ENCODE measurements at places on chromosomes 12 and 14. TPM values are rescaled to one million over a fixed set of nuclear protein-coding genes. Genes with fewer than 3 reads are reported as not detected.

The DEPDC4 gene
- total RNA-seq, result 2.5 TPM

DNA sequence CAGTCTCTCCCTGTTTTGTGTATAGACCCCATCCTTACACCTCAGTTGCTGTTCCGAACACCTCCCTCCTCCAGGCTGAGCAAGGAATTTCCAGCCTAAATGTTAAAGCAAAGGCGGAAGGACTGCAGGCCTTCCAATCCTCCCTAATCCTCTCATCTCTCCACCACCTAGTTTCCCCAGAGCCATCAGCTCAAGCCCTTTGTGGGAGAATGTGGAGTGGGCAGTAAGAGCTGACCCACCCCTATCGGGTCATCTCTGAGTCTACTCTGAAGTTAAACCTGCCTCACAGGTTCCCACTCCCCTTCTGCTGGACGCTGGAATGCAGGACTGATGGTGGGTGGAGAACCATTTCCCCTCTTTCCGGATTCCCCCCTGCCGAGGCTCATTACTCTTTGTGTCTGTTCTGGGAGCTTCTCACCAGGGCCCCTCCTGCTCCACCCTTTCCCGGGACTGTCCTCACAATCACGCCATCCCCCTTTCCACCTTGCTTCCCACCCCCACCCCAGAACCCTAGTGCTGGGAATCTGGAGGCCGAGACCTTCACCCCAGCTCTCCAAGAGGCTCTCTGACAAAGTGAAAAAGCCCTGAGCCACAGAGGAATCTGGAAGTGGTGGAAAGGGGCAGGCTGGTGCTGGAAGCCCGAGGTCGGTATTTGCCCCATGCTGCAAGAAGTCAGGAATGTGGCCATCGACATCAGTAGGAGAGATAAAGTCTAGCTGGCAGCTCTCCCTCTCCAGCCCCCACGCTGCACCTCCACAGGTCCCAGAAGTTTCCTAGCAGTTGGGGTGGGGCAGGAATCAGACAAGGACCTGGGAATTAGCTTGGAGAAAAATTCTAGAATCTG, 3.3 kb upstream of the KRT18 start:
- peaks cover 7% of the 10 kb centered on the region for H3K36me3 ChIP-seq
- peak overlapping the region; percentile 99 for H3K27ac ChIP-seq
- peaks cover 39% of the 10 kb centered on the region for H3K4me1 ChIP-seq
- peak overlapping the region; percentile 86 for H3K4me3 ChIP-seq
- DNase-seq, result peak; percentile 90

GRCh38 chr14:84770030-84770429, 759.9 kb upstream of the FLRT2 start:
- H3K27ac ChIP-seq, result no peak overlapping the region
- no peak overlapping the region for H3K4me3 ChIP-seq
- no peaks in the 10 kb centered on the region for H3K4me1 ChIP-seq
- no peak for DNase-seq
- H3K27me3 ChIP-seq, result no peaks in the 10 kb centered on the region

GRCh38 chr14:100862277-100862676, 36.4 kb downstream of the MEG3 start:
- H3K4me1 ChIP-seq, result no peaks in the 10 kb centered on the region
- no peaks in the 10 kb centered on the region for H3K27me3 ChIP-seq
- no peak overlapping the region for H3K27ac ChIP-seq
- no peak overlapping the region for H3K4me3 ChIP-seq
- no peak for DNase-seq
- no peaks in the 10 kb centered on the region for H3K36me3 ChIP-seq

DNA sequence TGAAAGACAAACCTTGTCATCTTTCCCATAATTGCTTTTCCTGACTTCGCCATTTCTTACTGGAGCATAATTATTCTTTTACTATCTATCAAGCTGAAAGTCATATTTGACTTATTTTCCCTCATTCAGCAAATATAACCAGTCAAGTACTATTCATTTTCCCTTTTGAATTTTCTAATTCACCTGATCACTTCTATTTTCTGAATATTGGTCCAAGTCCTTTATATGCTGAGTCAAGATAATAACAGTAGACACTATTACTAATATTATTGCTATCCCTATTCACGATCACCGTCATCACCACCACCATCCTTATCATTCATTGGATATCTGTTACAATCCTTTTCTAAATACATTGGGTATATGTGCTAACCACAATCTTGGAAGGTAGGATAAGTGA, 728.0 kb downstream of the NOVA1 start:
- no peaks in the 10 kb centered on the region for H3K36me3 ChIP-seq
- H3K27me3 ChIP-seq, result no peaks in the 10 kb centered on the region
- H3K4me3 ChIP-seq, result no peak overlapping the region

DNA sequence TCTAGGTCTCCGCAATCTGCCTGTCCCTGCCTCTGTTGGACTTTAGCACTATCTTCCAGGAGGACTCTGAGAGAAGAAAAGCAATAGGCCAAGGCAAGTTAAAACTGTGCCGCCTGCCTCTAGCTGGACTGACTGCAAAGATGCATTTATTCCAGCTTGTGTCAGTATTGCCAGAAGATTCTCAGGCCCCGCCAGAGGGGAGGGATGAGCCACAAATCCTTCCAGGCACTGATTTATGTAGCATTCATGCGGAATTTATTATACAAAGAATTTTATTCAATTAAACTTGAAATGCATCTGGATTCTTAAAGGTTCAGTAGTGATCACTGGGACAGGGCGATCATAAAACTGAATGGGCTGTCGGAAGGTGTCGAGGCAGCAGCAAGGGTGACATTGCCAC, 19.8 kb downstream of the MMAB start:
- H3K36me3 ChIP-seq, result no peaks in the 10 kb centered on the region
- no peak overlapping the region for H3K4me3 ChIP-seq
- H3K27ac ChIP-seq, result no peak overlapping the region

GRCh38 chr12:122982963-122983788, 2.7 kb downstream of the ARL6IP4 start:
- H3K27ac ChIP-seq, result no peak overlapping the region
- H3K36me3 ChIP-seq, result no peaks in the 10 kb centered on the region
- no peak overlapping the region for H3K4me3 ChIP-seq
- H3K4me1 ChIP-seq, result peaks cover 17% of the 10 kb centered on the region
- no peak for DNase-seq

DNA sequence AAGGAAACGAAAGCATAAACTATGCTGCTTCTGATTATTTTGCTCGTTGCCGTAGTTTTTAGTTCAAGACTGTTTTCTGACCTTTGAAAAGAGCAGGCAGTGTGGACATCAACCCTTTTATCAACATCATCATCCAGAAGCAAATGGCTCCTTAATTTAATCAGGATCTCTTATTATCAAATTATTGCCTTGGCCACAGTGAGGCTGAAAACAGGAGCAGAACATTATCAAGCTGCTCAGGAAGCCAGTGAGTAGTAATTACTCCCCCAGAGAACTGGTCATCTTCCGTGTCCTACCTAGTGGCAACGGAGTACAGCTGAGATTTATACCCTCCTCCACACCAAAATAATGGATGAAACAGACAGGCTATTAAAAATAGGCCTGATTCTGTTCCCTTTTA, 2.2 kb upstream of the DIABLO start:
- peaks cover 17% of the 10 kb centered on the region for H3K4me1 ChIP-seq
- no peak for DNase-seq
- H3K4me3 ChIP-seq, result no peak overlapping the region
- H3K27ac ChIP-seq, result no peak overlapping the region
- H3K36me3 ChIP-seq, result peaks cover 8% of the 10 kb centered on the region

The ANKRD33 gene
- 1.7 TPM for total RNA-seq

DNA sequence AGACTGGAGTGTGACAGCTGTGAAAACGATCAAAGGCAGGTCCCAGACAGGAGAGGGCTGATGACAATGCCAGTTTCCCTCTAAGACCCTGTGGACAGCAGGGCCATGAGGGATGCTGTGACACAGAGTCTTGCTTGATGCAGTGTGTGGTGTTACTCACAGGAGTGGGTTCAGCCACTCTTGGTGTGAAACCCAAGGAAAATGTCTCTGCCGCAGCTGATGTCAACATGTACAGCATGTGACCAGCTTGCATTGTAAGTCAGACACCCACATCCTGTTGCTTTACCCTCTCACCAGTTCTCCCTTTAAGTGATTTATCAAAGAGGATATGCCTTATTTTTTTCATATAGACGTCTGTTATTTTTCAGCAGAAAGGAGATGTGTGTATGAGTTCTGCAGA, 268.6 kb downstream of the BTG1 start:
- no peak overlapping the region for H3K27ac ChIP-seq
- no peak for DNase-seq
- no peaks in the 10 kb centered on the region for H3K27me3 ChIP-seq
- H3K4me3 ChIP-seq, result no peak overlapping the region

GRCh38 chr14:76927971-76928700, 100.4 kb downstream of the IRF2BPL start:
- no peak for DNase-seq
- H3K27me3 ChIP-seq, result no peaks in the 10 kb centered on the region
- H3K27ac ChIP-seq, result no peak overlapping the region
- no peak overlapping the region for H3K4me3 ChIP-seq
- H3K4me1 ChIP-seq, result peaks cover 76% of the 10 kb centered on the region
- no peaks in the 10 kb centered on the region for H3K36me3 ChIP-seq

The TMEM63C gene
- 6.4 TPM for total RNA-seq

The CLEC4E gene
- total RNA-seq, result not detected

DNA sequence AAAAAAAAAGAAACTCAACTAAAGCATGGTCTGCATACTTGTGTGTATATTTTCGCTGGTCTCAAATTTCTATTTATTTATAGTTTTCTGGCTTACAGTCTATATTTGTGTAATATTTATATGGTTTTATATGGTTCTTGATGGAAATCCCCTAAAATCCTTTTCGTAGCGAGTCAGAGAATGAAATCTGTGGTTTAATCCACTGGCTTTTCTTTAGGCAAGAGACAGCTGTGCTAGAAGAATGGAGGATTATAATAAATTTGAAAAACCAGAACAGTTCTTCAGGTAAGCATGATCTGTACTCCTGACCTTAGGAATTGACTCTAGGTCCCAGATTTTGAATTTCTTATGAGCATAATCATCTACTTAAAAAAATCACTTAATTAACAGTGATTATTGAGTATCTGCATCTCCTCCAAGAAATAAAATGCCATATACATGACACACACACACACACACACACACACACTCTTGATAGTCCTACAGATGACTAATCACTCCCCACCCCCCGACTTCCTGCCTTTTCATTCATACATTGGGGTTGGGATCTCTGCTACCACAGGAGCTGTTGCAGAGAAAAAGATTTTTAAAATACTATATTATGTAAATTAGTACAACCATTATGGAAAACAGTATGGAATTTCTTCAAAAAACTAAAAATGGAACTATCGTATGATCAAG, 113.4 kb downstream of the CRADD start:
- H3K36me3 ChIP-seq, result no peaks in the 10 kb centered on the region
- no peaks in the 10 kb centered on the region for H3K27me3 ChIP-seq
- peaks cover 14% of the 10 kb centered on the region for H3K4me1 ChIP-seq
- no peak overlapping the region for H3K27ac ChIP-seq

The IL31 gene
- not detected for total RNA-seq

GRCh38 chr12:119235197-119235751, 56.5 kb downstream of the HSPB8 start:
- H3K36me3 ChIP-seq, result no peaks in the 10 kb centered on the region
- H3K27ac ChIP-seq, result no peak overlapping the region
- no peak overlapping the region for H3K4me3 ChIP-seq
- peak; percentile 67 for DNase-seq
- H3K27me3 ChIP-seq, result no peaks in the 10 kb centered on the region
- peaks cover 21% of the 10 kb centered on the region for H3K4me1 ChIP-seq

GRCh38 chr14:65269732-65270131, 142.8 kb upstream of the FUT8 start:
- H3K4me1 ChIP-seq, result no peaks in the 10 kb centered on the region
- no peak overlapping the region for H3K4me3 ChIP-seq
- H3K27ac ChIP-seq, result no peak overlapping the region
- no peaks in the 10 kb centered on the region for H3K36me3 ChIP-seq
- no peaks in the 10 kb centered on the region for H3K27me3 ChIP-seq

The KRT6C gene
- not detected for total RNA-seq

GRCh38 chr12:25295361-25295760, 44.6 kb upstream of the KRAS start:
- no peak for DNase-seq
- H3K27ac ChIP-seq, result no peak overlapping the region
- no peaks in the 10 kb centered on the region for H3K27me3 ChIP-seq
- H3K36me3 ChIP-seq, result no peaks in the 10 kb centered on the region

GRCh38 chr12:116101991-116102390, 175.5 kb downstream of the MED13L start:
- DNase-seq, result no peak
- H3K4me1 ChIP-seq, result peaks cover 3% of the 10 kb centered on the region
- no peak overlapping the region for H3K27ac ChIP-seq
- H3K4me3 ChIP-seq, result no peak overlapping the region
- no peaks in the 10 kb centered on the region for H3K27me3 ChIP-seq

- no peaks in the 10 kb centered on the region for H3K27me3 ChIP-seq
- no peaks in the 10 kb centered on the region for H3K36me3 ChIP-seq
- no peak overlapping the region for H3K4me3 ChIP-seq
- no peak for DNase-seq
- no peak overlapping the region for H3K27ac ChIP-seq
- H3K4me1 ChIP-seq, result peaks cover 38% of the 10 kb centered on the region
These were observed 39.5 kb downstream of the PPHLN1 start for GRCh38 chr12:42365486-42365885.

DNA sequence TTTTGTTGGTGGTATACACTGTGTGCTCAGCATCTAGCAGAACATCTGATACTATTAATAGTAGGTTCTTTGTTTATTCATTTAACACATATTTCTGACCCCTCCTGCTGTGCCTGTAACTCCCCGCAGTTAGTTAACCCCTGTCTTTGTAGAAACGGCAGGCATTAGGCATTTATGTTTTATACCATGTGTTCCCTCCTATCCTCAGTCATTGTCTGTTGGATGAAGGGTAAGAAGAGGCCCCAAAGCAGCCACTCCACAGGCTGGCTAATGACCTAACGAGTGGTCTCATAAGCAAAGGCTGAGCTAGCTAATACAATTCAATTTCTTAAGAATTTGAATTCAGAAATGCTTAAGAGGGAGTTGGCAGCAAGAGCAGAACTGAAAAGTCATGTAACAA, 170.8 kb downstream of the TMX1 start:
- H3K27ac ChIP-seq, result no peak overlapping the region
- H3K27me3 ChIP-seq, result no peaks in the 10 kb centered on the region
- DNase-seq, result no peak
- no peak overlapping the region for H3K4me3 ChIP-seq

DNA sequence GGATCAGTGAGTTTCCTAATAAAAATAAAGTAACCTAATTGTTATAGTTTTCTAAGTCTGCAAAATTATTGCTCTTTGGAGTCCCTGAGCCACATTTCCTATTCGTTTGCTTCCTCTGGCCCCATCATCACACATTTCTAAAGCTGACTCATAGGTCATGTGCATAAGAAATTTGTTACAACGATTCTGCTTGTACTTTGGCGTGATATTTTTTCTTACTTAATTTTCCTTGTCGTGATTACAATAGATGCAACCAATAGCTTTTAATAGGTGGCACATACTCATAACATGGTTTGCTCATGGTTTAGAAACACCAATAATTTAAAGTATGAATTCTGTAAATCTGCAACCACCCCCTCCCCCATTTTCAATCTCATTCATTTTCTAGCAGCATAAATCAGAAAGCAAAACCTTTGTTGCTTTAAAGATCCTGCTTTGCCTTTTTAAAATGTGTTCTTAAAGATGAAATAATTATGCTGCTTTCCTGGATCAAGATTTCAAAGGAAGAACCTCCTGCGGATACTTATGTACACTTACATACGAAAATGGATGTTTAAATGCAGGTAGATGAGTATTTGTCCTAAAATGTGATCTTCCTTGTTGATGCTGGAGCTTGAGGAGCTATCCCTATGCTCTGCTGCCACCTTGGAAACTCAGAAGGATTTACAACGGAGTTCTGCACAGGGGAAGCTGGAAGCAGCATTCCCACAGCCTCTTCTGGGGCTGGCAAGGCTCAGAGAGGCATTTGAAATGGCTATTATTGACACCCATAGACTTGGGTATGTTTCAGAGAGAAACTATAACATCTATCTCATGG, 1.7 kb upstream of the FLRT2 start:
- H3K27ac ChIP-seq, result no peak overlapping the region
- H3K27me3 ChIP-seq, result peaks cover 56% of the 10 kb centered on the region
- DNase-seq, result peak; percentile 69
- peak overlapping the region; percentile 83 for H3K4me3 ChIP-seq
- peaks cover 38% of the 10 kb centered on the region for H3K4me1 ChIP-seq

All from GM23338 (cell line).